Activated T-cell treated with anti-CD3 and anti-CD28 coated beads, Interleukin-2, amount 50 U/mL, for 72 hours (primary cell): ENCODE measurements at places on chromosomes 5 and 9. TPM values are rescaled to one million over a fixed set of nuclear protein-coding genes. Genes with fewer than 3 reads are reported as not detected.

GRCh38 chr5:29889051-29889450, 1304.4 kb upstream of the CDH6 start:
- H3K36me3 ChIP-seq: no peaks in the 10 kb centered on the region
- DNase-seq: no peak
- no peak overlapping the region for H3K27ac ChIP-seq
- no peaks in the 10 kb centered on the region for H3K4me1 ChIP-seq
- H3K27me3 ChIP-seq: no peaks in the 10 kb centered on the region

DNA sequence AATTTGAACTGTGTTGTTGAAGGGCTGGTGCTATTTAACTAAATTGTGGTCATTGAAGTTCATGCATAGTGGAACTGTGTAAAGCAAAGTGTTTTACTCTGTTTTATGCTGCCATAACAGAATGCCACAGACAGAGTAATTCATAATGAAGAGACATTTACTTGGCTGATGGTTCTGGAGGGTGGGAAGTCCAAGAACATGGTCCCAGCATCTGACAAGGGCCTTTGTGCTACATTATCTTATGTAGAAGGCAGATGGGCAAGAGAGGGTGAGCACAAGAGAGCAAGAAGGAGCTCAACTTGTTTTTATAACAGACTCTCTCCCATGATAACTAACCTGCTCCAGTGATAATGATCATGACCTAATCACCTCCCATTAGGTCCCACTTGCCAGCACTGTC, 101.9 kb upstream of the NR3C1 start:
- H3K4me3 ChIP-seq: no peak overlapping the region
- H3K27me3 ChIP-seq: no peaks in the 10 kb centered on the region
- H3K36me3 ChIP-seq: no peaks in the 10 kb centered on the region
- H3K4me1 ChIP-seq: no peaks in the 10 kb centered on the region
- no peak overlapping the region for H3K27ac ChIP-seq
- DNase-seq: no peak

FLT4 gene
- 1.7 TPM for total RNA-seq

GRCh38 chr5:98742396-98743073, 30.9 kb upstream of the RGMB start:
- H3K27me3 ChIP-seq: peaks cover 34% of the 10 kb centered on the region
- no peak for DNase-seq
- no peak overlapping the region for H3K4me3 ChIP-seq

TTC39B gene
- 30.8 TPM for total RNA-seq

- no peaks in the 10 kb centered on the region for H3K36me3 ChIP-seq
- H3K27ac ChIP-seq: no peak overlapping the region
- H3K4me3 ChIP-seq: no peak overlapping the region
- H3K4me1 ChIP-seq: no peaks in the 10 kb centered on the region
Measured at GRCh38 chr5:58183078-58183785, 276.7 kb downstream of the PLK2 start.

LIFR gene
- total RNA-seq: 0.23 TPM

- peaks cover 18% of the 10 kb centered on the region for H3K36me3 ChIP-seq
- H3K27ac ChIP-seq: peak overlapping the region; percentile 80
- H3K4me1 ChIP-seq: peaks cover 18% of the 10 kb centered on the region
- H3K4me3 ChIP-seq: peak overlapping the region; percentile 44
- peak; percentile 48 for DNase-seq
Measured at GRCh38 chr5:179836225-179837019, 15.7 kb downstream of the SQSTM1 start.

- peaks cover 15% of the 10 kb centered on the region for H3K4me1 ChIP-seq
- no peaks in the 10 kb centered on the region for H3K27me3 ChIP-seq
- no peaks in the 10 kb centered on the region for H3K36me3 ChIP-seq
- H3K27ac ChIP-seq: no peak overlapping the region
Measured at GRCh38 chr9:94906713-94907112, 180.2 kb downstream of the AOPEP start.

- no peaks in the 10 kb centered on the region for H3K36me3 ChIP-seq
- H3K27me3 ChIP-seq: no peaks in the 10 kb centered on the region
- H3K4me1 ChIP-seq: no peaks in the 10 kb centered on the region
- no peak overlapping the region for H3K4me3 ChIP-seq
- no peak overlapping the region for H3K27ac ChIP-seq
Measured at GRCh38 chr5:45627076-45627656, 69.0 kb downstream of the HCN1 start.

GRCh38 chr5:143428155-143428554, 24.7 kb upstream of the NR3C1 start:
- peaks cover 2% of the 10 kb centered on the region for H3K36me3 ChIP-seq
- H3K27ac ChIP-seq: no peak overlapping the region
- DNase-seq: no peak
- peaks cover 50% of the 10 kb centered on the region for H3K4me1 ChIP-seq

SOWAHA gene
- total RNA-seq: not detected

DNA sequence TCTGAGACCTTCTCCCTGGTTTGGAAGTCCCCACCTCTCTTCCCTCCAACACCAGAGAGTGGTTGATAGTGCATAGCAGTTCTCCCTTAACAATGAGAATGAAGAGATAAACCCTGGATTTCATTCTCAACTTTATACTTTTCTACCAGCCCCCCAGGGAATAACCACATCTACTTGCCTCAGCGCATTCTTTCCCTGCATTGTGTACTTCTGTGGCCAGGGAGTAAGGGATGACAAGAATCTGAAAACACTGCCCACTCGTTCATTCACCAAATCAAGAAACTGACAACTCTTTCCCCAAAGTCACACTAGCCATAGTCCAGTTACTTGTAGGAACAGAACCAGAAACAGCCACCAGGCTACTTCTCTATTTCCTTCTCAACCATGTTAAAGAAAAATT, 46.0 kb upstream of the SPIN1 start:
- no peak overlapping the region for H3K27ac ChIP-seq
- no peak for DNase-seq
- no peaks in the 10 kb centered on the region for H3K27me3 ChIP-seq
- no peak overlapping the region for H3K4me3 ChIP-seq
- no peaks in the 10 kb centered on the region for H3K36me3 ChIP-seq

- H3K36me3 ChIP-seq: no peaks in the 10 kb centered on the region
- H3K27ac ChIP-seq: no peak overlapping the region
- peaks cover 13% of the 10 kb centered on the region for H3K4me1 ChIP-seq
Measured at GRCh38 chr5:139847790-139848507, 52.3 kb downstream of the PSD2 start.

DNA sequence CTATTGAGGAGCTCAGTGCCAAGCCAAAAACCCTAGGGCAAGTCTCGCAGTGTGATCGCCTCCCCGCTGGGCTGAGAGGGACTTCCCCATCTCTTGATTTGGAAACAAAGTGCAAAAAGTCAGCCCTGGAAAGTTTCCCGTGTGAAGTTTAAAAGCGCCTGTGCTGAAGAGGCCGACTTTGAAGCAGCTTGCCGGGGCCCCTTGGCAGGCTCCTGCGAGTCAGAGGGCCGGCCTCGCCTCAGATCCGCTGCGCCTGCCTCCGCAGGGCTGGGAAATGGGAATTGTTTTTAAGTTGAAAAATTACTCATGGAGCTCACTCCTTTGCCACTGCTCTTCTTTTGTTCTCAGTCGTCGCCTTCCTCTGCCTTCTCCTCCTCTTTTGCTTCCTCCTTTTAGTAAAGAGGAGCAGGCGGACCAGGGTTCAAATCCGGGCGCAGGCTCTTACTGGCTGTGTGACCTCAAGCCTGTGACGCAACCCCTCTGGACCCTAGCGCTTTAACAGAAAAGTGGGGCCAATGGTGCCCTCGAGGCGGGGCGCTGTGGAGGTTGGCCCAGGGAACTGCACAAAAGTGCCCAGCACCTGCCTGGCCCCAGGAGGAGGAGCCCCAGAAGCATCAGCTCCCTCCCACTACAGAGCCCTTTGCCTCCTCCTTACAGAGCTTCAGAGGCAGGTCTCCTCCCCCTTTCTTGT, 14.7 kb upstream of the LHX2 start:
- peaks cover 38% of the 10 kb centered on the region for H3K4me1 ChIP-seq
- peak overlapping the region; percentile 97 for H3K4me3 ChIP-seq
- no peak overlapping the region for H3K27ac ChIP-seq
- H3K36me3 ChIP-seq: peaks cover 6% of the 10 kb centered on the region
- DNase-seq: peak; percentile 57
- H3K27me3 ChIP-seq: peaks cover 73% of the 10 kb centered on the region

BAAT gene
- 0.24 TPM for total RNA-seq

- H3K36me3 ChIP-seq: no peaks in the 10 kb centered on the region
- H3K27me3 ChIP-seq: peaks cover 65% of the 10 kb centered on the region
- peaks cover 14% of the 10 kb centered on the region for H3K4me1 ChIP-seq
- H3K4me3 ChIP-seq: peak overlapping the region; percentile 78
- H3K27ac ChIP-seq: no peak overlapping the region
Measured at GRCh38 chr5:168290902-168291341, 523 bp upstream of the WWC1 start.

- H3K4me1 ChIP-seq: peaks cover 57% of the 10 kb centered on the region
- H3K36me3 ChIP-seq: no peaks in the 10 kb centered on the region
- DNase-seq: no peak
- H3K27ac ChIP-seq: no peak overlapping the region
Measured at GRCh38 chr5:134595458-134595838, 37.2 kb downstream of the SAR1B start.

DNA sequence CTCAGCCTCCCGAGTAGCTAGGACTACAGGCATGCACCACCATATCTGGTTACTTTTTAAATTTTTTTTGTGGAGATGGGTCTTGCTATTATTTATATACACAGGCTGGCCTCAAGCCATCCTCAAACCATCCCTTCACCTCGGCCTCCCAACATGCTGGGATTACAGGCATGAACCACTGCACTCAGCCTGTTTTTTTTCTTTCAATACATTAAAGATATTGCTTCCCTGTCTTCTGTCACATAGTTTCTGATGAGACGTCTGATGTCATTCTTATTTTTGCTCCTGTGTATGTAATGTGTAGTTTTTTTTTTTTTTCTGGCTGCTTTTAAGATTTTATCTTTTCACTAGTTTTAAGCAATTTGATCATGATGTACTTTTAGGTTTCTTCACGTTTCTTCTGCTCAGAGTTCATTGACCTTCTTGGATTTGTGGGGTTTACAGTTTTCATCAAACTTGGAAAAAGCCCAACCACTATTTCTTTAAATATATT, 11.4 kb upstream of the RGS3 start:
- no peaks in the 10 kb centered on the region for H3K27me3 ChIP-seq
- no peaks in the 10 kb centered on the region for H3K4me1 ChIP-seq
- no peak for DNase-seq

DNA sequence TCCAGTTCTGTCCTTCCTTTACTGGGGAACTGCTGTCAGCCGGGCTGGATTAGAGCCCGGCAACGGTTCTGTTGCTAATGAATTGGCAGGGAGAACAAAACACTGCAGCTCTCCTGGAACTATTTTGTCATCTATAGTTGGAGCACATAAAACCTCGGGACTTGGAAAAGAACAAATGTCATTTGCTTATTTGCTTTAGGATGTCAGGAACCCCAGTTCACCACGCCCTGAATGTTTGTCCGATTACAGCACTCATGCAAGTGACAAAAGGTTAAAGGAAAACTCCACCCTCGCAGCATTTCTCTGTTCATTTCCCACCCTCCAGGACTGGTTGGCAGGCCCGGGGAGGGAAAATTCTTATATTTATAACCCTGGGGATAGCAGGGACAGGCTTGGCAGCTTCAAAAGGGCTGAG, 66.4 kb upstream of the PLPP1 start:
- H3K27me3 ChIP-seq: no peaks in the 10 kb centered on the region
- no peak for DNase-seq
- H3K4me3 ChIP-seq: peak overlapping the region; percentile 68
- no peaks in the 10 kb centered on the region for H3K36me3 ChIP-seq

- H3K27me3 ChIP-seq: no peaks in the 10 kb centered on the region
- no peak overlapping the region for H3K4me3 ChIP-seq
- H3K36me3 ChIP-seq: no peaks in the 10 kb centered on the region
- no peaks in the 10 kb centered on the region for H3K4me1 ChIP-seq
- no peak for DNase-seq
Measured at GRCh38 chr9:73515216-73515615, 363.6 kb downstream of the ANXA1 start.

ZDHHC12 gene
- total RNA-seq: 48.7 TPM

NR6A1 gene
- 4.0 TPM for total RNA-seq

- peaks cover 11% of the 10 kb centered on the region for H3K27me3 ChIP-seq
- no peaks in the 10 kb centered on the region for H3K36me3 ChIP-seq
- DNase-seq: no peak
Measured at GRCh38 chr9:138063033-138063432, 185.5 kb downstream of the CACNA1B start.

DNA sequence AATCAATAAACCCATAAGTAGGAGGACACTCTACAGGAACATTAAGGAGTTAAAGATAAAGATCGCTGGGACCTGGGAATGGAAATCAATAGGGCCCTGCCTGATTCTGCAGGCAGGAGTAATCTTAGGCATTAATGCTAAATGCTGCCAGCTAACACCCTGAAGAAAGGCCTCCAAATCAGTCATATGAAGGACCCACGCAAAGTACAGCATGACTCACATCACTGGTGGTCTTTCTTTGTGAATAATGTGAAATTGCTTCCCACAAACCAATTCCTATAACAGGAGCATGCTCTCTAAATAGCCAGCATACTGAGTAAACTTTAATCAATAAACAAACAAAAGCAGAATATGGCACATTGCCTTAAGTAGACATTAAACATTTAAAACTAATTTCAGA, 172.3 kb downstream of the SEMA5A start:
- H3K27me3 ChIP-seq: no peaks in the 10 kb centered on the region
- no peaks in the 10 kb centered on the region for H3K4me1 ChIP-seq
- no peaks in the 10 kb centered on the region for H3K36me3 ChIP-seq
- no peak for DNase-seq
- H3K27ac ChIP-seq: no peak overlapping the region

ENTPD8 gene
- not detected for total RNA-seq

DNA sequence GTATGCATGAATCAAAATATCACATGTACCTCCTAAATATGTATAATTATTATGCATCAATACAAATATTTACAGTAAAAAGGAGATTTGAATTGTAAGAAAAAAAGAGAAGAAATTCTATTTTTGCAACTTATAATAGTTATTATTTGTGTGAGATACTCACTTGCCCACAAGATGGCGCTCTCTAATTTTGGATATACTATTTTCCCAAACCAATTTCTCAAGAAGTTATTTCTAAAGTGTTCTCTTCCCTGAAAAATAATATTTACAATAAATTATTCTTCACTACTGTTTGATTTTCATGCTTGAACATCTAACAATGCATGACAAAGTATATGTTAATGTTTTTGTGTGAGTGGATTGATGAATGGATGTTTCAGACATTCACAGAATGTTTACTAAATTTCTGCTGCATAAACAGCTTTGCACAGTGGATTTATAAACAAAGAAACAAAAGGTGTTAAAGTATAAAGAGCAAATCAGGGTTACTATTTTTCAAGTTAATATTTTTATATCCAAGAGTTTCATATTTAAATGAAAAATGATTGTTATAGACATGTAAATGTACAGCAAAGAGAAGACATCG, 503.4 kb downstream of the PDE4D start:
- no peak overlapping the region for H3K27ac ChIP-seq
- H3K4me1 ChIP-seq: no peaks in the 10 kb centered on the region
- no peaks in the 10 kb centered on the region for H3K36me3 ChIP-seq
- H3K4me3 ChIP-seq: no peak overlapping the region

- no peak overlapping the region for H3K27ac ChIP-seq
- no peaks in the 10 kb centered on the region for H3K36me3 ChIP-seq
- H3K27me3 ChIP-seq: no peaks in the 10 kb centered on the region
- no peak overlapping the region for H3K4me3 ChIP-seq
Measured at GRCh38 chr9:29150606-29151005, 1577.3 kb upstream of the C9orf72 start.

GRCh38 chr9:72256931-72257330, 107.7 kb downstream of the GDA start:
- H3K36me3 ChIP-seq: no peaks in the 10 kb centered on the region
- DNase-seq: no peak
- H3K4me3 ChIP-seq: no peak overlapping the region
- no peak overlapping the region for H3K27ac ChIP-seq
- H3K27me3 ChIP-seq: peaks cover 34% of the 10 kb centered on the region

GRCh38 chr5:79053321-79053720, 16.2 kb downstream of the DMGDH start:
- peaks cover 8% of the 10 kb centered on the region for H3K27me3 ChIP-seq
- H3K4me1 ChIP-seq: no peaks in the 10 kb centered on the region
- H3K36me3 ChIP-seq: no peaks in the 10 kb centered on the region
- no peak for DNase-seq
